ENCODE measurements at places on chromosomes 2 and 18.

DNA sequence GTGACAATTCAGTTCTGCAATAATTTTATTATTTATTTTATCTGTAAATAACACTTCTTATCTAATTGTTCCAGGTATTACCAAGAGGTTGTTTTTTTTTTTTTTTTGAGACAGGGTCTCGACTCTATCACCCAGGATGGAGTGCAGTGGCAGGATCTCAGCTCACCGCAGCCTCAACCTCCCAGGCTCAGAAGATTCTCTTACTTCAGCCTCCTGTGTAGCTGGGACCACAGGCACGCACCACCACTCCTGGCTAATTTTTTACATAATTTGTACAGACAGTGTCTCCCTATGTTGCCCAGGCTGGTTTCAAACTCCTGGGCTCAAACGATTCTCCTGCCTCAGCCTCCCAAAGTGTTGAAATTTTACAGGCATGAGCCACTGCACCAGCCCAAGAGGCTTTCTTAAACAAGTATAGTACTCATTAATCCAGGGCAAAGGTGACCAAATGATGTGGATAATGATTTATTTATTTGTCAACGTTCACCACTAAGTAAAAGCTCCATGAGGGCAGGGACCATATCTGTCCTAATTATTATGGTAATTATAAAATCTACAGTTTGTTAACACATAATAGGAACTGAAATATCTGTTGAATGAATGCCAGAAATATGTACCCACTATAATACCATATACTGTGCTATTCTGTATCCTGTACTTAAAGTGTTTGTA, 12.0 kb downstream of the STK17B start:
- no peak for DNase-seq

GRCh38 chr2:38735999-38736320, 15.2 kb downstream of the SRSF7 start:
- no peak for DNase-seq

- no peak for DNase-seq
These were observed 142.0 kb downstream of the NR4A2 start for GRCh38 chr2:156190517-156190916.

DNA sequence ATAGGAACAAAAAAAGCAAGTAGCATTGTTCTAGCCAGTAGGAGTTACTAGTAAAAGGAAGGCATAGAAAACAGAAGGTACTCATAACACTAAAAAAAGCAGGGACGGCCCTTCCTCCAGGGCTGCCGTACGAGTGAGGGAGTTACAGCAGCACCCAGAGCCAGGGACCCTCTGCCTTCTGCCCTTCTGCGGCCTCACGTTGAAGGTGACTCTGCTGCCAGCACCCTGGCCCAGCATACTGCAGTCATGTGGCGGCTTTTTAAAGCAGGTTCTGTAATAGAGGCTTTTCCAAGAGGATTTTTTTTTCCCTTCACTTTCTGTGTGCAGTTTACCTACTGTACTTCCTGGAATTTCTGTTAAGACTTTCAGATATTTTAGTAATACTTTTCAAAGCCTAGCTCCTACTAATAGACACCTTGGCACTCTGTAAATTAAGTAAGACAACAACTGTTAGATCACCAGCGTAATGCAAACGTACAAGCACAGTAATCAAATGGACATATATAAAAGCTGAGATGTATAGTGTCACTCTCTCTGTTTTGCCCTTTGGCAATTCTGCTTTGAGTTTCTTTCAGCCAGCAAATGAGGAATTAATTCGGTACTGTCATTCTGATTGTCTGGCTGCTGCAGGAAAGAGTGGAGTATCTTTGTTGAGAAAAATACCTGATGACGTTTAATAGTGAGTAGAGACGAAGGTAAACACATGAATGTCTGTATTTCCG, 161.5 kb downstream of the PTGR3 start:
- no peak for DNase-seq

DNA sequence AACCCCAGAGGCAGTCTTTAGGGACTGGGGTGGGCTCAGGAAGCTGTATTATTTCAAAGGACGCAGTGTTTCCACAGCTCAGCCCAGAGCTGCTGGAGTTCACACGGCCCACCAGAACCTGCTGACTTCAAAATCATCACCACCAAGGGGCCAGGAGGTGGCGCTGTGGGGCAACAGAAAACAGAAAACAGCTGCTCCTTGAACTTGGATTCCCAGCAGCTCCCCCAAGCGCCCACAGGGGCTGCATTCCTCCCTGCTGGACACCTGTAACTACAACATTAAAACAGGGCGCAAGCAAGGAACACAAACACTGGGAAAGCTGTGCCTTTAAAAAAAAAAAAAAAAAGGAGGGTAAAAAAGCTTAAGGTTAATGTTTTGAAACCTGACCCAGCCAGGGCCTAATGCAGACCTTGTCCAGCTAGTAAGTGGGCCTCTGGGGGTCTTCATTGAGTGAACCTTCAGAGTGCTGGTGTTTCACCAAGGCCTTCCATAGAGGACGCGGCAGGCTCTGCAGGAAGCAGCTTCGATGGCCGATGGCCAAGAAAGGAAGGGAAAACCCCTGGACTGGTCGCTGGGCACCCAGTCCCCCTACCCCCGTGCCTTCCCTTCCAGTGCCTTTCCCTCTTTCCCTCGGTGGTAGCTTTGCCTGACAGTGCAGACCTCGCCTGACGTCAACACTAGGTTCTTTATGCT, 25.9 kb downstream of the MLPH start:
- peak; percentile 71 for DNase-seq

DNA sequence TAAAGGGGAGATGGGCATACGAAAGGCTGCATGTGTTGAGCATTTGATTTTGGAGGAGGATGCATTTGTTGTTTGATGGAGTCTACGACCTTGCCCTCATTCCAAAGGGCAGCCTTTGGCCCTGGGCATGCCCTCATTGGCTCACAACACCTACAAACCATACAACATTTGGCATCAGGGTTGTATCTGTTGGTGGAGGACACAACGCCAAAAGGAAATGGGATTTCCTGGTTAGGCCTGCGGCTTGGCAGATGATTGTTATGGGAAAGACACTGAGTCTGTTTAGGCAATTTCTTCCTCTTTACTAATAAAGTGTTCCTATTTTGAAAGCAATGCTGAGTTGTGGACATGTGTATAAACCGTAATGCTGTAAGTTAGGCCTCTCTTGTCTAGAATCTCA, 246.9 kb downstream of the LDLRAD4 start:
- no peak for DNase-seq

- DNase-seq, result peak; percentile 34
These were observed 115.1 kb downstream of the EML6 start for GRCh38 chr2:54838585-54839035.

GRCh38 chr2:177633910-177634294, 241.3 kb downstream of the AGPS start:
- no peak for DNase-seq

GRCh38 chr2:141260911-141261310, 869.9 kb downstream of the LRP1B start:
- no peak for DNase-seq

- DNase-seq, result no peak
These were observed 32.3 kb downstream of the STEAP3 start for GRCh38 chr2:119255760-119256581.

DNA sequence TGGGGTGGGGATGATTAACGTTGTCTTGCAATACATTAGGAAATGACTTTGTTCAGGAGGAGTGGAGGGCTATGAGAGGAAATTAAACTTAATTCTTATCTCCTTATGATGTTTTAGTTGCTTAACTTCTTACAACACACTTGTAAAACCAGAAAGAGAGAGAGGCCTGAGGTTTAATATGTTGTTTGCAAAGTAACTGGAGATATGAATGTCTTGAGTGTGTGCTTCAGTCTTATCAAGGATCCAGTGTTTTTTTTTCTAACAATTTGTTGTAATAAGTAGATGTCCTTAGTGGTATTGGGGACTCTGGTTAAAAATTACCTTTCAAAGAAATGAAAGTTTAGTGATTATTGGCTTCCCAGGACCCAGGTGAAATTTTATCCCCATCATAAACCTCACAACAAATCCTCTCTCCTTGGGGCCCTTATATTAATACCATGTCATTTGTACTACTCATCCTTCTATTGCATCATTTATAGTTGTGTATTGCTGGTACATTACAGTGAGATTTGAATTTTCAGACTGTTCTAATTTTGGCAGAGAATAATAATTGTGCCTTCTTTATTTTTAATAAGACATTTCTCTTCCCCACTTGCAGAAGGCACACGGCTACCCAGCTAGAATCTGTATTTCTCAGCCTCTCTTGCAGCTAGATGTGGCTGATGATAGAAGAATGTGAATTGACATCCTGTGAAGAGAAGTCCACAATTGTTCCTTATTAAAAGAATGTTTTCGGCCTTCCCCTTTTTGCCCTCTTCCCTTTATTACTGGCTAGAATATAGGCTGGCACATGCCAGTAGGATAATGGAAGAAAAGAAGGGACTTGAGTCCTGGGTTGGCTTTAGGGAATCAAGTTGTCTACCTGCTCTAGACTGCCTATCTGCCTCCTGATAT, 91.9 kb upstream of the CXCR4 start:
- DNase-seq, result no peak

DNA sequence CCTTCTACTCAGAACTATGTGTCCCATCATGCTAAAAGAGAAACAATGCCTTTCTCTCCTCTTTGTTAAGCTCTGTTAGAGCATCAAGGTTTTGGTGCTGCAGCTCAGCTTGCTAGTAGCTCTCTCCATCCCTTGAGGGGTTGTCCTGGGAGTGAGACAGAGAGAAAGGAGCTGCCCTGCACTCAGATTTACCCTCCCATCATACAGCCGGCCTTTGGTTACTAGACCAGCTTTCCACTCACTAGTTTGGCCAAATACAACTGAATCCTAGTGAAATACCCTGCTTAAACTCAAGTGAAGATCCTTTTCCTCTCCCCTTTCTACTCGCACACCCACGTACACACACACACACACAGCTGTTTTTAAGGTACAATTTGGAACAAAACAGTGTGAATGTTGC, 2.3 kb upstream of the CHN1 start:
- DNase-seq, result no peak

GRCh38 chr2:27807476-27807875, 36.0 kb downstream of the MRPL33 start:
- no peak for DNase-seq

- no peak for DNase-seq
These were observed 405.8 kb downstream of the TMEM182 start for GRCh38 chr2:103167599-103167998.

GRCh38 chr2:160826496-160826895, 332.9 kb upstream of the RBMS1 start:
- DNase-seq, result no peak

DNA sequence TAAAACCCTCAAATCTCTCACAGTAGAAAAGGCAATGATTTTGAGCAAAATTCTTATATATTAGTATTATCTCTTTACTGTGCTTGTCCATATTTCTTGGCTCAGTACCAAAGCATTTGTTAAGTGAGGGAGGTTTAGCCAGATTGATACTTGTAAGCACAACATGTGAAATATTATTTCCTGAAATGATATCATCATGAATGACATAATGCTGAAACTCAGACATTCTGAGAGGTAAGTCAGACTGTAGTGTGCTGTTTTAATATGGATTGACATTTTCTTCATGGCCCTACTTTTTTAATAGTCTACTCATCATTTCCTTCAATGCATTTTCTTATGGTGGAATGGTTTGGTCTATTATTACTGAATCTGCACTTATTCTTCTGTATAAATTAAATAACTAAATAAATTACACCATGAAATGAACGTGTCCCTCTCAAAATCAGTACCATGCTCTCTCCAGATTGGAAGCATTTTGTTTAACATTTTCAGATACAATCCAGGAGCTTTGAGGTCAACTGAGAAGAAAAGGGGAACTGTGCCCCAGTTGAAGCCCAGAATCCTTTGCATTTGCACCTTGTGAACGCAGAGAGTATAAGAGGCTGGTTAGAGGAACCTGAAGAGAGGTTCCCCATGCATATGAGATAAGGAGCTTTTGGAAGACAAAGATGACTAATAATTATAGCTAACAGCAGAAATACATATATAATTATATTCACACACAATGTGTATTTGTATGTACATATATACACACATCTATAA, 50.1 kb upstream of the CRACDL start:
- no peak for DNase-seq

- no peak for DNase-seq
These were observed 26.8 kb downstream of the AAK1 start for GRCh38 chr2:69616755-69617154.

DNA sequence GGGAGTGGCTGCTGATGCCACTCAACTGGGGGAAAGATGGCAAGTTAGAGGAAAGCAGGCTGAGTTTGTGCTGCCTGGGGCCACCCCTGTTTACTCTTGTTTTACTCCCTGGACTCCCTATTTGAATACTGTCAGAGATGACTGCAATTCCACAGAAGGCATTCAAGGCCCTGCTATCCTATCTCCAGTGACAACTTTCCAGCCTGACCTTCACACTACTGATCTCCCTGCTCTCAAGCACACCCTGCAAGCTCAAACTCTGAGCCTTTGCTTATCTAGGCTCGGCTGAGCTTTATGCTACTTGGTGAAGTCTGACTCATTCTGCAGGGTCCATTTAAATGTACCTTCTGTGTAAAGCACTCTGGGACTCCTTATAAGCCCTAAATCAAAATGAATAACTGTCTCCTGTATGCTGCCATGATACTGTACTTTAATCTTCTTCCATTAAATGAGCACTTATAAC, 39.3 kb upstream of the DSG1 start:
- no peak for DNase-seq

GRCh38 chr2:9428965-9429577, 5.6 kb downstream of the CPSF3 start:
- DNase-seq, result no peak

DNA sequence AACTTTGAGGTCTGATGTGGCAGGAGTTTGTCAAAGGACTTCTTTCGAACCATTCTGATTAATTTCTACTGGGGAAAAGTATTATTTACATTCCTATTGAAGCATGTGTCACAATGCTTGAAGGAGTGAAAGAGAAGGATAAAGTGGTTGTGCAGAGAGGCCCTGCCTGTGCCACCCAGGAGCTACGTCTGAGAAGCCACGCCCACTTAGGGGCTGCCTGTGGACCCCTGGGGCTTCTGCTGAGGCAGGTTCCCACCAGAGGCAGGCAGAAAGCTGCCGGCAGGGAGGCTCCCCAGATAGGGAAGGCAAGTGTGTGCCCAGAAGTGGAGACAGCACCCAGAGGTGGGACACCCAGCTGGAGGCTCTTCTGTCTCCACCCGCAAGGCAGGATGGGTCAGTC, 47.4 kb downstream of the GBX2 start:
- DNase-seq, result no peak

All from mesothelial cell of epicardium (in vitro differentiated cells).